ENCODE measurements at places on chromosomes 5 and 9. TPM values are rescaled to one million over a fixed set of nuclear protein-coding genes. Genes with fewer than 3 reads are reported as not detected.

- DNase-seq, result peak; percentile 58
- no peak overlapping the region for H3K4me3 ChIP-seq
- H3K36me3 ChIP-seq, result no peaks in the 10 kb centered on the region
- H3K27ac ChIP-seq, result no peak overlapping the region
- peaks cover 16% of the 10 kb centered on the region for H3K4me1 ChIP-seq
Measured at GRCh38 chr9:16825971-16826625, 44.4 kb downstream of the BNC2 start.

- no peak for DNase-seq
- H3K4me3 ChIP-seq, result no peak overlapping the region
- H3K4me1 ChIP-seq, result peaks cover 12% of the 10 kb centered on the region
- H3K36me3 ChIP-seq, result no peaks in the 10 kb centered on the region
Measured at GRCh38 chr9:123832858-123833650, 96.9 kb downstream of the DENND1A start.

The TLX3 gene
- total RNA-seq, result not detected

The SLC4A9 gene
- not detected for total RNA-seq

DNA sequence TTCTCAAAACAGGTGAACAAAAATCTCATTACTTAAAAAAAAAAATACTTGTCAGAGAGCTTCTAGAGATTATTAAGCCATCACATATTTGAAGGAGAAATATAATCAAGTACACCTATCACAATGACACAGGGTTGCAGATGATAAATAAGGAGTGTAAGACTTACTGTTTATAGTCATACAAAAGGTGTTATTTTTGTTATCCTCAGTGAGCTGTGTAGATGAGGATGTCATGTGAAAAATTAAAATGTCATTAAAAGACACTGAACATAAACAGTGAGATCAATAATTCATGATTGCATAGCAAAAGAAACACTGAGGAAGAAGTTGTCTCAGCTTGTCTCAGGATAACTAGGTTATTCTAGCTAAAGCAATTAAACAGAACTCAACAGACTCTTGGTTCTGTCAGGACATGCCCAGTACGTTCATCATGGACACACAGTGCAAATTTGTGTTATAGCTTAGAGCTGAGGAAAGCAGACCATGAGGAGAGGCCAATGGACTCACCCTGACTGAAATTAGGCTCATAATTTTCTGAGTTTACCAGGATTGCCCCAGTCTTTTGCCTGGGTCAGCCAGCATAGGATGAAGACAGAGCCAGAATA lies 1162.6 kb upstream of the C9orf72 start:
- no peaks in the 10 kb centered on the region for H3K4me1 ChIP-seq
- DNase-seq, result no peak
- H3K36me3 ChIP-seq, result no peaks in the 10 kb centered on the region
- H3K27ac ChIP-seq, result no peak overlapping the region
- no peak overlapping the region for H3K4me3 ChIP-seq

The MACROH2A1 gene
- 206 TPM for total RNA-seq

The LCN2 gene
- total RNA-seq, result 756 TPM

DNA sequence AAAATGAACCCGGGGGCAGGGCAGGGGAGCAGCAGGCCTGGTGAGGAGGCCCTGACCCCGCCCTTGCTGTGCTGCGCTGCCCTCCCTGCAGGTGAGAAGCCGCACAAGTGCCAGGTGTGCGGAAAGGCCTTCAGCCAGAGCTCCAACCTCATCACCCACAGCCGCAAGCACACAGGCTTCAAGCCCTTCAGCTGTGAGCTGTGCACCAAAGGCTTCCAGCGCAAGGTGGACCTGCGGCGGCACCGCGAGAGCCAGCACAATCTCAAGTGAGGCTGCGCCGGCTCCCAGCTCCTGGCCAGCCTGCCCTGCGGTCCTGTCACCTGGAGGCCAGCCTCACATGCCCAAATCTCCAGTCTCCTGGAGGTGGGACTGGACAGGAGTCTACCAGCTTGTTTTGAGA lies 12.3 kb downstream of the GFI1B start:
- DNase-seq, result no peak
- no peak overlapping the region for H3K27ac ChIP-seq
- H3K4me1 ChIP-seq, result no peaks in the 10 kb centered on the region
- H3K4me3 ChIP-seq, result no peak overlapping the region

The FLT4 gene
- 1.6 TPM for total RNA-seq

Measured in stomach (tissue), 19 donors.